CD4-positive, alpha-beta T cell treated with Interleukin-4 for 1 hour (primary cell): ENCODE measurements at places on chromosomes 12 and 14.

DNA sequence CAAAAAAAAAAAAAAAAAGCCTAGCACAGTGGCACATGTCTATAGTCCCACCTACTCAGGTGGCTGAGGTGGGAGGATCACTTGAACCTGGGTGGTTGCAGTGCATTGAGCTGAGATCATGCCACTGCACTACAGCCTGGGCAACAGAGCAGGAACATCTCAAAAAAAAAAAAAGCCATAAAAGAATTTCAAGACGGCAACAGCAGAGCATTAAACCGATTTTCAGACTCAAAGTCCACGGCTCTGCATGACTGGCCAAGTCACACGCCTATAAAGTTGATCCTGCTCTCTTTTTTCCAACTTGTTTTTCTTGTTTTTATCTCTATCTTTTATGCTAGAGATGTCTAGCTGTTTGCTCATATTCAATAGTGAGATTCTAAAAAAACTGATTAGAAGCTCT is 45.3 kb downstream of the FBXO34 start:
- DNase-seq, result no peak

GRCh38 chr14:21262410-21262809 is 6.8 kb downstream of the HNRNPC start:
- DNase-seq, result no peak

DNA sequence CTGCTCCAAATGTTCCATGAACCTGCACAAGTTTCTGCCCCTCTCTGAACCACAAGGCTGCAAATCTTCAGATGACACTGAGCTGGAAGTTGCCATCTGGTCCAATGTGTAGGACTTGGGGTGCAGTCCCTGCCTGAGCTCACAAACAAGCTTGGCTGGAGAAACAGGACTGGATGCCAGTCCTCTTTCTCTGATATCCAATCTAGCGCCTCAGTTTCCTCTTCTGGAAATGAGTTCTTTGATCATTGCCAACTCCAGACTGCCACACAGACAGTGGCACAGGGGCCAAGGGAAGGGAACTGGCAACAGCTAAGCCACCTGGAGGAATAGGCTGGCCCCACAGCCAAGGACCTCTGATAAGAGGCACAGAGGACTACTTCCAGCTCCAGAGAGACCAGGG is 15.5 kb downstream of the CMKLR1 start:
- DNase-seq, result no peak

- DNase-seq, result no peak
Measured at GRCh38 chr14:100533656-100534485, 53.3 kb downstream of the BEGAIN start.

DNA sequence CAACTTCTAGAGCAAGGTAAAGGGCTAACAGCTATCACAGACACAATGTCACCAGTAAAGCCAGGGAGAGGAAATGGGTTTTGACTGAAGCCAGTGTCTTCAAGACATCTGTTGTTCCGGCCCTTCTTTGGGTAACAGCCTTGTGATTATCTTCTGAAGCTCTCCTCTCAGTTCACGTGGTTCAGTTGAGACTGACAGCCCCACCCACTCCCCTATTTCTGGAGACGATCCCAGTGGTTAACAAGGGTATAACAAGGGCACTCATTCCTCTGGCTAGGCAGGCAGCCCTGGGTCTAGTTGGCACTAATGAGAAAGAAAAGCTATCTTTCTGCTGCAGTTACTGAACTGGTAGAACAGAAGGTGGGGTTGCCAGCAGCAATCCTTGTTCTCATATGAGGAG is 6.9 kb downstream of the GNPTAB start:
- DNase-seq, result peak; percentile 86

DNA sequence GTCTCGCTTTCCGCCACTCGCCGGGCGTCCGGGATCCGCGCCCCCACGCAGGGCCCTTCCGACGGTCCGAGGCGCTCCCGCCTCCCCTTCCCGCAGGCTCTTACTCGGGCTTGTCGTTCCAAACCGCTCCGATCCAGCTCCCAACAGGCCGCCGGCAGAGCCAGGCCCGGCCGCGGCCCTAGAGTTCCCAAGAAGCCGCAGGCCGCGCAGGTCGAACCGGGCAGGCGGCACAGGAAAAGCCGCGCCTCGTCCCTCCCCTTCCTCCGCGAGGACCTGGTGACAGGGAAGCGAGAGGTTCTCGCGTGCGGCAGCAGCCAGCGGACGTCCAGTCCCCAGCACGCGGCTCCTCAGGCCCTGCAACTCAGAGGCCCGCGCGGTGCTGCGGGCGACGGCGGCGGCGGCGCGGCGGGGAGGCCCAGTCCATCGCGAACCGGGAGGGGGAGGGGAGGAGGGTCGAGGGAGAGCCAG is 272 bp downstream of the HECTD1 start:
- DNase-seq, result no peak

DNA sequence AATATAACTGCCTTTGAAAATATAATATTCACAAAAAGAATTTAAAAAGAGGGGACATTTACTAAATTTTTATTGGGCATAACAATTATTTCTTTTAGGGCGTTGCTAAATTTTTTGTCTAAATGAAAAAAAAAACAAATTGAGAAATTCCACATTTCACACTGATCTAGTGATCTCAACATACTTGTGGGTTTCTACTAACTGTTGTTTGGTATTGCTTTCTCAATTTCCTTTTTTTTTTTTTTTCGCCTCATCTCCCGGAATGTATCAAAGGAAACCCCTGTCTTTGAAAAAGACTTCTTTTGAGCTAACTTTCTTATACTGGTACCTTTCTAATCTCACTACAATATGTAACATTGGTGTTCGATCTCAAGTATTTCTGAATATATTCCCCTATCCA is at the start of gene CLEC4D:
Gene CLEC4D, plus strand, starts transcription at position 248 of the 400 bp plus-strand sequence. CDS start 230 bp downstream, outside the sequence.
- DNase-seq, result no peak

DNA sequence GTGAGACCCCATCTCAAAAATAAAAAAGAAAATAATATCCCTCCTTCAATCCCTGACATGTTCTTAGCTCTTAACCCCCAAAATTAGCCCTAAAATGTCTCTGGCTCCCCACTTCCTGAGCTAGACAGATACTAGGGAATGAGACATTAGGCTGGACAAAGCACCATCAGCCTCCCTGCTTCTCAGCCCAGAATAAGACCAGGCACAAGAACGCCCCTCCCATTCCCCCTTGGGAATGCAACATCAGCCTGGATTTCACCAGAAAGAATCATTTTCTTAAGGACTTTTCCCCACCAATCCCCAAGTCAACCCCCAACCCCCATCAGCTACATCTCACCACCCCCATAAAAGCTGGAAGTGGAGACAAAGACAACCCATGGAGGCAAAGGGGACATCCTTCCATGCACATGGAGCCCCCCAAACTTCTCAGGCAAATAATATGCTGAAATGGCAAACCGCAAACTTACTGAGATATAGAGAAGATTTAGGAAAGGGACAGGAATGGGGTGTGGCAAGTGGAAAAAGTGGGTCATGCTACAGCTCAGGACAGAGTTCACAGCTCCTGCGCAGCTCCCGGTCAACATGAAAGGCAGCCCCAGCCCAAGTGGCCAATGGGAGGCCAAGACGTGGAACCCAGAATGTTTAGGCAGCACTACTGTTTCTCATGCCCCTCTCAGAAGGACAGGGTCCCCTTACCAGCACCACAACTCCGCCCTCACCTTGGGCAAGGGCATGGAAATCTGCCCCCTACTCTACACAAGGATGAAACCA is 2.7 kb downstream of the CHD4 start:
- no peak for DNase-seq

GRCh38 chr12:97681612-97682504 is 219.3 kb downstream of the RMST start:
- no peak for DNase-seq

GRCh38 chr14:79665556-79665955 is 545.7 kb downstream of the DIO2 start:
- DNase-seq, result no peak

GRCh38 chr14:94541234-94541975 is 19.8 kb upstream of the SERPINA4 start:
- DNase-seq, result no peak

DNA sequence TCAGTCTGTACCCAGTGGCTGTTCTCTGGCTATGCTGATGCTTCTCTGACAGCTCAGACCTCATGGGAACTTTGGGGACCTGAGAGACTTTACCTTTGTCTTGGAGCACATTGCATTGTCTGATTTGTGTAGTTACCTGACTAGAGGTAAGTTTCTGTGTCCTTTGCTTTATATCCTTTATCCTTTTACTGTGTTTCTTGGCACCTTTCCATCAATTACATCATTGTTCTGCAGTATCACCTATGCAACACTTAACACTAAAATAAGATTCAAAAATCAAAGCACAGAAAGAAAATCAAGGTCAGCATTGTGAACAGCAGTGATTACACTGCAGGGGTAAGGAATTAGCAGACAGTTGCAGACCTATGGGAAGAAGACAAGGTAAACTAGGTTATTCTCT is 43.8 kb downstream of the SLC35F4 start:
- DNase-seq, result no peak

DNA sequence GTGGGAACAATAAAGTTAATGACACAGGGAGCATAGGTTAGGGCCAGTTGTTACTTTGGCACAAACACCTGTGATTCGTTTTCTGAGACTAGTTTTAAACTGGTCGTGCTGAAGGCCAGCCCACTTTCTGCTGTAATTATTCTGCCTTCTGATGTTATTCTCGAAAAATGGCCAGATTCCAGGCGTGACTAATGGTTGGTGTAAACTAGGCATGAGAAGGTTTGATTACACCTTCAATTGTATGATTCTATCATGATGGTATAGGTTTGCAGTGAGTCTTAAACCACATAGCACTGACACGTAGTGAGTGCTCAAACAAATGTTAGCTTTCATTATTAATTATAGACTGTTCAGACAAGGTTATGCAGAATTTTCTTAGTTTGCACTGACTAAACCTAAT is 39.0 kb downstream of the CKB start:
- no peak for DNase-seq

DNA sequence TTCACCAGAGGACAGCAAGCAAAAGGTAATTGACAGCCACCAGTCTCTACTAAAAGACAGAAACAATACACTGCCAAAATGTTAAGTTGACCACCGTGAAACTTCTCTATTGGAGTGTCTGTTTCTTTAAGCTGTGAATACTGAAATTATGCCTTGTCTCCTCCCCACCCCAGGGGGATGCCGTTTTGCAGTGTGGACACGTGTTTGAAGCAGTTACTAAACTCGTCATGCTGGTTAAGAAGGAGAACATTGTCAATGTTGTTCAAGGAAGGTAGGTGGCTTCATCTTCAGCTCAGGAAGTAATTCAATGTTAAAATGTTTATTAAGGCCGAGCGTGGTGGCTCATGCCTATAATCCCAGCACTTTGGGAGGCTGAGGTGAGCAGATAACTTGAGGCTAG is 32.8 kb downstream of the KCTD10 start:
- no peak for DNase-seq

GRCh38 chr12:112018571-112019237 is 5.5 kb downstream of the ERP29 start:
- no peak for DNase-seq

- DNase-seq, result no peak
Measured at GRCh38 chr12:42485823-42486222, 103.7 kb downstream of the PRICKLE1 start.

- peak; percentile 67 for DNase-seq
Measured at GRCh38 chr14:75307700-75308379, 29.2 kb downstream of the FOS start.

GRCh38 chr14:67883717-67884116 is 64.1 kb downstream of the RAD51B start:
- peak; percentile 42 for DNase-seq

DNA sequence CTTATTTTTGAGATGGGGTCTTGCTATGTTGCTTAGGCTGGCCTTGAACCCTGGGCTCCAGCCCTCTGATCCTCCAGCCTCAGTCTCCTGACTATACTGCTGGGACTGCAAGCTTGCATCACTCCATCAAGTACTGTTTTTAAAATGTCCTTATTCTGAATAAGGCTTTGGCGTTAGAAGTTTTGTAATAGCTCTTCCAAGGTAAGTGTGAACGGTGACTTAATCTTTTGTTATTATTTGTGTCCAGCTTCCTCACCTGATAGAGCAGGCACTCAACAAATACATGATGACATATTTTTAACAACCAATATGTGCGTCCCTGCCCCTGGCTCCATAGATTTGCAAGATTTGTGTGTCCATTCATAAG is 1.4 kb downstream of the C1RL start:
- peak; percentile 8 for DNase-seq

- no peak for DNase-seq
Measured at GRCh38 chr14:39267608-39268005, 33.9 kb downstream of the MIA2 start.

- DNase-seq, result peak; percentile 47
Measured at GRCh38 chr14:91113829-91114078, at the start of gene DGLUCY. DGLUCY (plus strand) TSS chr14:91114073; CDS start chr14:91160295, 46,222 bp downstream.

DNA sequence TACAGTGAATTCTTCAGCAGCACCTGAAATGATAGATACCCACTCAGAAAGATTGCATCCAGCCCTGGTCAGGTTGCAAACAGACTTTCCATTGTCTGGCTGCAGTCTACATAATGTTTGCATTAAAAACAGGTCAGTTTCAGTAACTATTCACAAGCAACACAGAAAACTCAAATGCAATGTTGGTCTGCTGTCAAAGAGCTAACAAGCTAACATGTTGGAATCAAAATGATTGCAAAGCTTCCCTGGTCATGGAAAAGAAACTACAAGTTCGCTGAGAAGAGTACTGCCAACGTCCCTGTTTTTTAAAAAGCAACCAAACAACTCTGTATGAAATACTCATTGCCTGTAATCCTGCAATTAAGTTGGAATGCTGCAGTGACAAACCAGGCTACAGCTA is 374.7 kb downstream of the ADAMTS20 start:
- no peak for DNase-seq

DNA sequence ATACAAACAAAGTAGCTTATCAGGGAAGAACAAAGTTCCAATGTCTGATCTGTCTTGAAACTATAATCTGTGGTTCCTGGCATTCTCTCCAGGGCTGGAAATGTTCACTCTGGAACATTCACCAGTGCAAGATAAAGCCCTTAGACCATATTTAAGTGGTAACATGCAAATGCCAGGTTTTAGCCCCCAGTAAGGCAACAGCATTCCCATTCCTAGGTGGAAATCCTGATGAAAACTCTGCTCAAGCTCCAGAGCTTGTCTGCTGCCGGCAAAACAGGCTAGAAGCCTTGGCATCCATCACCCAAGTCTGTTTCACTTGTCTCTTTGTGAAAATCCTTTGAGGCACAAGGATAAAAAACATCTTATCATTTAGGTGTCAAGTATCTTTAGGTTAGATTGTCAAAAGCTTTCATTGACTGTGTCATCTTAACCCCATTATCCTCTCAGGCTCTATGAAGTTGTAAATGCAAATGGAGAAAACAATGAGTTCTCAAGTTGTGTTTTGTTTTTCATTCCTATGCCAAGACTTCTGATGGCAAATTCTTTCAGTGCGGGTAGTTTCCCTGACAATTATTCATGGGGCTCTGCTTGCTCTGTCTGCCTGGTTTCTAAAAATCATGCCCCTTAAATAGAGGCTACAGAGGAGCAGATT is 344.7 kb downstream of the NELL2 start:
- DNase-seq, result no peak

DNA sequence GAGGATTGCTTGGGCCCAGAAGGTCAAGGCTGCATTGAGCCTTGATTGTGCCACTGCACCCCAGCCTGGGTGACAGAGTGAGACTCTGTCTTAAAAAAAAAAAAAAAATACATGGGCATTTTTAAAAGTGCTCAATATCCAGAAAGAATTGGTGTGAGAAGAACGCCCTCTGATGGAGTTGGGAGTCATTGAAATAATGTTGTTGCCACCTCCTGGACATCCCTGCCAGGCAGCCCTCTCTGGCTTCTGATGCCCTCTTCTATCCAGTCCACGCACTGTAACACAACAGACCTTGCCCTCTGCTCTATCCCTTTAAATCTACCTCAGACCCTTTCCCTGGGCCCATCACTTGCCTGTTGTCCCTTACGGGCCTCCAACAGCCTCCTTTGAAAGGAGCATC is 4.9 kb downstream of the PTGDR start:
- DNase-seq, result peak; percentile 35
